ENCODE measurements at places on chromosomes 4 and X. TPM values are rescaled to one million over a fixed set of nuclear protein-coding genes. Genes with fewer than 3 reads are reported as not detected.

PRRG3 gene
- polyA plus RNA-seq: not detected

TXK gene
- 0.12 TPM for polyA plus RNA-seq

SPOCK3 gene
- polyA plus RNA-seq: not detected

GRCh38 chrX:123797543-123798447 is 62.1 kb upstream of the XIAP start:
- no peaks in the 10 kb centered on the region for H3K27me3 ChIP-seq
- H3K36me3 ChIP-seq: no peaks in the 10 kb centered on the region
- no peaks in the 10 kb centered on the region for H3K4me1 ChIP-seq
- DNase-seq: no peak

DNA sequence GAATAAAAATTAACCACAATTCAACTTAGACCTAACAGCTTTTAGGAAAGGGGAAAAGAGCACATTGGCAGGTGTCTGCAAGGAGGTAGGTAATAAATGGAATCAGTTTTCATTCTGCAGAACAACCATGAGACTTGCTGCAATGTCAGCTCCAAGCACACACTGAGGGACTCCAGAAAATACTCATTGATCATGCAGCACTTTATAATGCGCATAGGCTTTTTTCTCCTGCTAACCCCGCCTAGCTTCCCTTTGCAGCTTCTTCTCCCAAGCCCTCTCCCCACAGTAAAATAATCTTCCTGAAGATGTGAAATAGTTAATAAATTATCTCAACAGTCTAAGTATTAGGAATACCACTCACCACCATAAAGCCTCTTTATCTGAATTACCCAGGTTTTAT is 36.9 kb downstream of the ANKRD17 start:
- H3K36me3 ChIP-seq: no peaks in the 10 kb centered on the region
- peaks cover 7% of the 10 kb centered on the region for H3K4me1 ChIP-seq
- DNase-seq: no peak
- peak overlapping the region; percentile 50 for H3K4me3 ChIP-seq
- H3K27me3 ChIP-seq: no peaks in the 10 kb centered on the region

DNA sequence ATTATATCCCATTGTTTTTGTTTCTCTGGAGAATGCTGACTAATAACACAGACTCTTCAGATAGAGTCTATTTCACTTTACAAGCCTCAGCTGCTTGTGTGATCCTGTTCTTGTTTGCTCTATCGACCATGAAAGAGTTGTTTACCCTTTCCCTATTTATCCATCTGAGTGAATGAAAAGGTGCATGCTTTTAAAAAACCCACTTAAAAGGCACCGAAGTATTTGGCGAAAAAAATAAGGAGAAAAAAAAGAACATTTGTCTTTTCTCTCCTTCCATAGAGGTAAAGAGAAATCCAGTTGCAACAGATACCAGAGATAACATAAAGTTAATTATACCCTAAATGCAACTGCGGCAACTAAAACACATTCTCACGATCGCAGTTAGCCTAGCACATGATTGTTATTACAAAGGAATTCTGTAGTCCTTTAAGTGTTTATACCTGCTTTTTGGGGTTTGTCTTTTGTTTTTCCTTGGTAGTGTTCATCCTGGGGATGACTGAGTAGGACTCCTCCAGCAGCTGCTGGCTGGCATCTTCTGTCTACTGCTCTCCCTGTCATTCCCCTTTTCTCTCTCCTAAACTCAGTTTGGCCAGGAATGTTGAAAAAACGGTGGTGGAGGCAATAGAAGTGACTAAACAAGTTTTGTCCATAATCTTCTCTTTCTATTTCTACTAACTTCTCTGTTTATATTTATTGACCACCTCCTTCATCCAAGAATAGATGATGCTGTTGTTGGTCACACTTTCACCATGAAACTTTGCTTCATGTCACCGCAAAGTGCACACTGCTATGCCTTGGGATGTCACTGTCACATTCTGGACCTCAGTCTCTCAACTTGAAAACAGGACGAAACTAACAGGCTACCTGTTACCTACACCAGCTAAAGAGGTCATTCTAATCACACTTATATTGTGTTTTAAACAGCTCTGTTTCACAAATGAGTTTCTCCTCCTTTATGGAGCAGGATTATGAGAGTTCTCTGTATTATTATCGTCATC is 41.9 kb upstream of the FRAS1 start:
- H3K4me3 ChIP-seq: no peak overlapping the region
- no peaks in the 10 kb centered on the region for H3K27me3 ChIP-seq
- no peak for DNase-seq
- no peaks in the 10 kb centered on the region for H3K36me3 ChIP-seq
- H3K27ac ChIP-seq: no peak overlapping the region

- peaks cover 17% of the 10 kb centered on the region for H3K4me1 ChIP-seq
- H3K27me3 ChIP-seq: no peaks in the 10 kb centered on the region
- DNase-seq: no peak
- H3K4me3 ChIP-seq: no peak overlapping the region
- H3K27ac ChIP-seq: peak overlapping the region; percentile 32
- peaks cover 3% of the 10 kb centered on the region for H3K36me3 ChIP-seq
Measured at GRCh38 chr4:158826882-158827281, 58.1 kb downstream of the FNIP2 start.

DNA sequence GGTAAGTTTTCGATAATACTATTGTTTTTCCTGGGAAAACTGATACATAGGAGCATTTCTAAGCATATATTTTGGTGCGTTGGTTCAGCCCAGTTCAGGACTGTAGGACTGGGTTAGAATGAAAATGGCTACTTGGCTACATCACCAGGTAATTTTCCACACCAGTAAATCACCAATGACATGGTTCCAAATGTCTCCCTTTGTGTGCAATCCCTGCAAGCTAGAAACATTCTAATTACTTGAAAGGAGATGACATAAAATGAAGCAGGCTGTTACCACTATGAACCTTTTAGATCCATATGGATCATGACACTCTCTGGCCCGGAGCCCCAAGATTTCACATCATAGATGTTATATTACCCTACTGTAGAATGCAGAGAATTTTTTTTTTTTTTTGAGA is 577.4 kb upstream of the FTHL17 start:
- H3K4me1 ChIP-seq: no peaks in the 10 kb centered on the region
- no peaks in the 10 kb centered on the region for H3K36me3 ChIP-seq
- H3K4me3 ChIP-seq: no peak overlapping the region
- no peaks in the 10 kb centered on the region for H3K27me3 ChIP-seq
- no peak overlapping the region for H3K27ac ChIP-seq
- no peak for DNase-seq

DNA sequence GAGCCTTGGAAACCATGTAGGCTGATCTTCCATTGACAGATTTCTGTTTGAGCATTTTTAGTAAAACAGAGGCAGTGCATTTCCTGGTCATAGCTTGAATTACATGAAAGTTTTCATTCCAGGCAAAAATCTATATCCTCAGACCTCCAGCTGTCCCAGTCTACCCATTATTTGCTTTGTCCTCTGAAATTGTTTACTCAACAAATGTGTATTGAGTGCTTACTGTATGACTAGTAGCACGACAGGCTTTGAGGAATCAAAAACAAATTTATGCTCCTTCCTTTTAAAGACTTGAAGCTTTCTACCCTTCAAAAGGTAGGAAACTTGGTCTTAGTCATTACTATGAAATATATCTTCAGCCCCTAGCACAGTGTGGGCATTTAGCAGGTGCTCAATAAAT is 307.9 kb upstream of the IGFBP7 start:
- no peaks in the 10 kb centered on the region for H3K27me3 ChIP-seq
- DNase-seq: no peak
- H3K27ac ChIP-seq: no peak overlapping the region
- no peaks in the 10 kb centered on the region for H3K36me3 ChIP-seq
- H3K4me1 ChIP-seq: no peaks in the 10 kb centered on the region

- no peak overlapping the region for H3K4me3 ChIP-seq
- DNase-seq: no peak
- no peaks in the 10 kb centered on the region for H3K36me3 ChIP-seq
- no peaks in the 10 kb centered on the region for H3K27me3 ChIP-seq
- H3K27ac ChIP-seq: no peak overlapping the region
Measured at GRCh38 chr4:111923786-111924185, 221.5 kb upstream of the FAM241A start.

- H3K27me3 ChIP-seq: no peaks in the 10 kb centered on the region
- no peak overlapping the region for H3K27ac ChIP-seq
- no peak for DNase-seq
- no peaks in the 10 kb centered on the region for H3K36me3 ChIP-seq
Measured at GRCh38 chr4:90792696-90793095, 665.5 kb downstream of the CCSER1 start.

DNA sequence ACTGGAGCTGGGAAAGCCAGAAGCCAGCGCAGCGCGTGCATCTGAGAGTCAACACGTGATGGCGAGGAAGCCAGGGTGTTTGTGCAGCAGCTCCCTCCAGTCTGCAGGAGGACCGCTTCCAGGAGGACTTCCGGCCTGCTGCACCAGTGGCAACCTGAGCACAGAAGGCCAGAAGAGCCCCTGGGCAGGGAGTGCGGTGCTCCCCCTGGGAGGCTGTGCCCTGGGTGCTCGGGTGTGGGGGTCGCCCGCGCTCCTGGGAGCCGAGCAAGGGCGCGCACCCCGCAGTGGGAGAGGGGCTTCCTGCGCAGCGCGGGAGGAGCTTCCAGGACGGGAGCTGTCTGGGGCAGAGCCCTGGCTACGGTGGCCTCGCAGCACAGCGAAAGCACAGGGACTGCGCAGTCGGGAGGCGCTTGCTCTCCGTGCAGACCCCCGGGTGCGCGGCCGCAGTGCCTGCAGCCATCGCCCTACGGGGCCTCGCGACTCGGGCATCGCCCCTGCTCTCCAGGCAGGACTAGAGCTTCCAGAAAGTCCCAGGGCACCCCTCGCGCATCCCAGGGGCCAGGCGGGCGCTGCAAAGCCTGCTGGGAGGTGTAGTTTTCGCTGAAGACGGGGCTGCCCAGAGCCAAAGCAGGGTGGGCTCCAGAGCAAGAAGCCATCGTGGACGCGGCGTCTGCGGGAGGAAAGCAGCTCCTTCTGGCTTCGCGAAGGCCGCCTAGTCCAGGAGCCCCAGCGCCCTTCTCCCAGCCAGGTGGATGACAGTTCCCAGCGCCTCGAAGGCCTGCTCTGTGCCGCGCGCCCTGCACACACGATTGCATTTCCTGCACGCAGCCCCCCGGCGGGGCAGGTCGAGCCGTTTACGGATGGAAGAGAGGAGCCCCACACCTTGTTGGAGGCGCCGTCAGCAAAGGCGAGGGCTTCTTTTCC is 24.1 kb upstream of the WFS1 start:
- H3K27ac ChIP-seq: no peak overlapping the region
- no peak overlapping the region for H3K4me3 ChIP-seq
- no peaks in the 10 kb centered on the region for H3K36me3 ChIP-seq
- no peak for DNase-seq
- no peaks in the 10 kb centered on the region for H3K4me1 ChIP-seq
- H3K27me3 ChIP-seq: peaks cover 23% of the 10 kb centered on the region

GRCh38 chr4:1246901-1247863 is 1.7 kb downstream of the CTBP1 start:
- no peaks in the 10 kb centered on the region for H3K27me3 ChIP-seq
- H3K4me1 ChIP-seq: peaks cover 28% of the 10 kb centered on the region
- H3K36me3 ChIP-seq: peaks cover 3% of the 10 kb centered on the region
- no peak for DNase-seq

GRCh38 chr4:105896984-105897775 is 1.9 kb downstream of the NPNT start:
- H3K4me3 ChIP-seq: no peak overlapping the region
- H3K4me1 ChIP-seq: peaks cover 15% of the 10 kb centered on the region
- no peaks in the 10 kb centered on the region for H3K36me3 ChIP-seq
- H3K27me3 ChIP-seq: peaks cover 28% of the 10 kb centered on the region

- no peak overlapping the region for H3K27ac ChIP-seq
- no peaks in the 10 kb centered on the region for H3K27me3 ChIP-seq
- no peaks in the 10 kb centered on the region for H3K4me1 ChIP-seq
- H3K4me3 ChIP-seq: no peak overlapping the region
- no peaks in the 10 kb centered on the region for H3K36me3 ChIP-seq
Measured at GRCh38 chrX:84710611-84711010, 208.4 kb upstream of the HDX start.
